Sigmoid colon (tissue), 7 donors: ENCODE measurements at places on chromosomes 2 and 18. TPM values are rescaled to one million over a fixed set of nuclear protein-coding genes. Genes with fewer than 3 reads are reported as not detected.

Gene PAX3
- not detected for total RNA-seq

Gene KCNG2
- not detected for total RNA-seq

Gene TUBB8B
- not detected for total RNA-seq

Gene ARHGAP15
- total RNA-seq: 5.7 TPM

Gene TTC32
- 7.3 TPM for total RNA-seq

Gene DSC2
- 3.3 TPM for total RNA-seq

Gene MLPH
- total RNA-seq: 1.8 TPM

Gene MTX2
- 41.4 TPM for total RNA-seq

Gene IL1F10
- total RNA-seq: not detected

Gene FSIP2
- total RNA-seq: 2.1 TPM

Gene KCNG3
- 1.8 TPM for total RNA-seq

Gene NYAP2
- total RNA-seq: not detected

Gene MC2R
- not detected for total RNA-seq

Gene CLASP1
- total RNA-seq: 117 TPM

Gene C2orf80
- total RNA-seq: not detected

Gene DNAJC5G
- not detected for total RNA-seq

Gene CKAP2L
- total RNA-seq: not detected

Gene RIT2
- 1.8 TPM for total RNA-seq

Gene LYG2
- not detected for total RNA-seq

Gene MRPL19
- total RNA-seq: 52.1 TPM

Gene DNER
- 9.8 TPM for total RNA-seq

Gene CAPN13
- not detected for total RNA-seq

Gene TUBA4B
- total RNA-seq: not detected

Gene MOCOS
- 0.68 TPM for total RNA-seq

Gene ACVR1
- 22.8 TPM for total RNA-seq

Gene IRS1
- 18.5 TPM for total RNA-seq

Gene DUSP2
- total RNA-seq: 6.7 TPM

Gene B3GNT7
- 5.0 TPM for total RNA-seq

Gene ANKRD23
- total RNA-seq: 5.5 TPM

Gene HOXD1
- total RNA-seq: not detected

Gene MTCL1
- 58.5 TPM for total RNA-seq

Gene PAIP2B
- 8.0 TPM for total RNA-seq

Gene HYCC2
- 13.6 TPM for total RNA-seq

Gene PKDCC
- total RNA-seq: 101 TPM

Gene CGREF1
- total RNA-seq: 1.4 TPM

Gene ROCK2
- 43.5 TPM for total RNA-seq

Gene ANKRD53
- 1.1 TPM for total RNA-seq

Gene FBXO48
- total RNA-seq: 1.1 TPM

Gene SYT4
- 1.8 TPM for total RNA-seq

Gene SLC4A5
- total RNA-seq: 1.5 TPM

Gene NGEF
- not detected for total RNA-seq

Gene EMILIN1
- 225 TPM for total RNA-seq

Gene CD207
- total RNA-seq: not detected

Gene CEP68
- 27.1 TPM for total RNA-seq

Gene SAG
- not detected for total RNA-seq
